SW 1271 (cell line): ENCODE measurements at places on chromosomes 1 and 21.

DNA sequence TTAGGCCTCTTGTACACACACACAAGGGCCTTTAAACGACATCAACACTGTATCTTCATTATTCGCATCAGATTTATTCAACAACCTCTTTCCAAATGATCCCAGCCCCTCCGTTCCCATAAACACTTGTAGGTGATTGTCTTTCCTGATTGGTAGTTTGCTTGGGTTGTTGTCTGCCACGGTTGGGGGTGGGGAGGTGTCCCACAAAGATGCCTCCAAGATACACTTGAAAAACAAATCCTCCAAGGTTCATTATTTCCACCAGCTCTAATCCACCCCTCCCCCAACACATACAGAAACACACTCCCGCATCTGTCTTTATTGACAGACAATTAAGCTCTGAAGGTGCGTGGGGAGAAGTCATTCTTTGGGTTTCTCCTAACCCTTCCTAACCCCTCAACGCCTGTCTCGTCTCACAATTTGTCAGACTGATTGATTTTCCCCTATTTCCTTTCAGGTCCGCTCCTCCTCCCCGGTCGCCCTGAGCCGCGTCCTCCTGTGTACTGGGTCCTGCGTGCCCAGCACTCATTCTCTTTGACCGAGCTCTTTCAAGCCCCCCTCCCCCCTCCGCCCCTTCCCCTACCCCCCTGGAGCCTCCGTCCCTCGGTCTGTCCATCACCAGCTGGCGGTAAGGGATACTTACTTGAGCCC is 1.4 kb downstream of the WDR26 start:
- DNase-seq = peak; percentile 18

DNA sequence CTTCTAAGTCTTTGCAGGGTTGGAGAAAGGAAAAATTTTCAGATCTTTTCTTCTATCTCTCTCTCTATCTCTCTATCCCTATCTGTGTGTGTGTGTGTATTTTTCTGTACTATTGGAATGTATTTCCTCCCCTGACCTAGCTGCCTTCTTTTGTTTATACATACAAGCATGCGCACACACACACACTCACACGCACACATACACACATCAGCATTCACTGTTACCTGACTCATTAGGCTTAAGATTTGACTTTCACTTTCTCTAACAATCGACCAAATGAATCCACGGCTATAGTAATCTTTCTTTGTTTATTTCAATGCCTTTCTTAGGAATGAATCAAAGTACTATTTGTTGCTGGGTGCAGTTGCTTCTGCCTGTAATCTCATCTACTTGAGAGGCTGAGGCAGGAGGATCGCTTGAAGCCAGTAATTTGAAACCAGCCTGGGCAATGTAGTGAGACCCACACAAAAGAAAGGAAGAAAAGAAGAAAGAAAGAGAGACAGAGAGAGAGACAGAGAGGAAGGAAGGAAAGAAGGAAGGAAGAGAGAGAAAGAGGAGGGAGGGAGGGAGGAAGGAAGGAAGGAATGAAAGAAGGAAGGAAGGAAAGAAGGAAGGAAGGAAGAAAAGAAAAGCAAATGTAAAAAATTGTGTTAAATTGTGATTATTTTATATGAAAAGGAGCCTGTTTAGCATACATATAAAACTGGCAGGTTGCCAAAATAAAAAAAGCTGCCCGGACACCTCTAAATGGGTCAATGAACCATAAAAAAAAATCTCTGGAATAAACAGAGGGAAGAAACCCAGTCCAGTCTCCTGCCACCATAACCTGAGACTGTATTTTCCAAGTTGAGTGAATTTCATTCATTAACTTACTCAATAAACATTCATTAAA is 206.8 kb downstream of the ZNF326 start:
- DNase-seq = no peak

DNA sequence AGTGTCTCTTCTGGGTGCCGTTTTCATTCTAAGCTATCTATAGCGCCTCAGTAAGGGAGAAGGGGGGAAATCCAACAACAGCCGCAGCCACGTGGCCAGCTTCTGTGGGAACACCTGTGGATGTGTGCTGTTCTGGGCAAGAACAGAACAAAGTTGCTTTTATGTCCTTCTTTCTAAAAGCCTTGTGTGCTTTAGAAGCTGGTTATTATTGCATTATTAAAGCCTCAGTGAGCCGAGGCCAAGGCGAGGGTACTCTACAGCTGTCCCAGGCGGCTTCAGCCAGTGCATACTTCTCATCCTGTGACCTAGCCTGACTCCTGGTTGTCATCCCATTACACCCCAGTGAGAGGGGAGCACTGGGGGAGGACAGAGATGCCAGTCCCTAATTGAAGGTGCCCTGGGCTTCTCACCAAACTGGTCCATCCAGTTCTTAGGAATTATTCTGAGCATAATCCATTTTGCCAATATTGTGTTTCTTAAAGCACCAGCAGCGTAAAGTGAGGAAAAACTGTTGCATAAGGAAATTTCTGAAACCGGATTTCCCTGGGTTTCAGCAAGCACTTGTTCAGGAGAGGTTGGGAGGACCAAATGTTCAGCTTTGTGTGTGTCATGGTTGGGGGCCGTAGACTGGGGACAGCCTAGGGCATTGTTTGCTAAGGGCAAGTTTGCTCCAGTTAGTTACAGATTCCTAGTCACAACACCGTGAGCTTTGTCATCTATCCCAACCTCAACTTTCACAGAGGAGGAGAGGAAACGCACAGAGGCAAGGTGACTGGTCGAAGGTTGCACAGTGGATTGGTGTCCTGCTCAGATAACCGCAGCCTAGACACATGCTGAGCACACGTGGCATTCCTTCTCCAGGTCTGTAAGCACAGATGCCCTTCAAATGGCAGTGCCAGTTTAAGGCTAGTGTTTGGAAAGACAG is 61.0 kb upstream of the ATP1A1 start:
- DNase-seq = no peak

GRCh38 chr1:242811092-242811840 is 286.8 kb upstream of the PLD5 start:
- no peak for DNase-seq

GRCh38 chr1:54249819-54250435 is 50.0 kb downstream of the MRPL37 start:
- peak; percentile 30 for DNase-seq

GRCh38 chr1:229928767-229929166 is 138.3 kb upstream of the GALNT2 start:
- no peak for DNase-seq

DNA sequence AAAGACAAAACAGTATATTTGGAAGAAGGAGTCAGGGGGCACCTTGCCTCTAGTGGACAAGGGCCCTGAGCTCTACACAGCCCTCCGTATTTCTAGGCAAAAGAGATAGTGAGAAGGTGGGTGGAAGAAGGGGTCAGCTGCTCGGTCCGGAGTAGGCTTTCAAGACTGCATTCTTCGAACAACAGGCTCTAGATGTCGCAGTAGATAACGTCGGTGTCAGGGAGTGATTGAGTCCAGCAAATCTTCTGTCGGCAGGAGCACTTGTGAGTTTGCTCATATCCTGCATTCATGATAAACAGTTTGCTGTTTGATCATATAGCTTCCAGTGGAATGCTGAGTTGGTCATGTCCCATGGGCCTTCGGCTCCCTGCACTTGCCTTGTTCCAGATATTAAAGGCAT is 36.8 kb downstream of the DIPK1A start:
- DNase-seq = no peak

GRCh38 chr1:210244746-210245367 is 12.3 kb downstream of the SERTAD4 start:
- no peak for DNase-seq

DNA sequence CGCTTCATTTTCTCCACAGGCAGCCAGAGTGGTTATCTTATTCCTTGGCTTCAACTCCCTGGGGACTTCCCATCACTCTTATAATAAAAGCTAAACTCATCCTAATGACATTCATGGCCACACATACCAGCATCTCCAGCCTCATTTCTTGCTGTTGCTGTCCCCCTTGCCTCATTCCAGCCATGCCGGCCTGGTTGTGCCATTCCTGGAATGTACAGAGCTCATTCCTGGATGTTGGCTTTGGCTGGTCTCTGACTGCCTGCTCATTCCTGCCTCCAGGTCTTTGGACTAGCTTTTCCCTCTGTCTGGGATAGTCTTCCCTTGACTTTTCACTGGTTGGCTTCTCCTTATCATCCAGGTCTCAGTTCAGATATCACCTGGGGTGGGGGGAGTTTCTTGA is 2.4 kb upstream of the PEF1 start:
- no peak for DNase-seq

DNA sequence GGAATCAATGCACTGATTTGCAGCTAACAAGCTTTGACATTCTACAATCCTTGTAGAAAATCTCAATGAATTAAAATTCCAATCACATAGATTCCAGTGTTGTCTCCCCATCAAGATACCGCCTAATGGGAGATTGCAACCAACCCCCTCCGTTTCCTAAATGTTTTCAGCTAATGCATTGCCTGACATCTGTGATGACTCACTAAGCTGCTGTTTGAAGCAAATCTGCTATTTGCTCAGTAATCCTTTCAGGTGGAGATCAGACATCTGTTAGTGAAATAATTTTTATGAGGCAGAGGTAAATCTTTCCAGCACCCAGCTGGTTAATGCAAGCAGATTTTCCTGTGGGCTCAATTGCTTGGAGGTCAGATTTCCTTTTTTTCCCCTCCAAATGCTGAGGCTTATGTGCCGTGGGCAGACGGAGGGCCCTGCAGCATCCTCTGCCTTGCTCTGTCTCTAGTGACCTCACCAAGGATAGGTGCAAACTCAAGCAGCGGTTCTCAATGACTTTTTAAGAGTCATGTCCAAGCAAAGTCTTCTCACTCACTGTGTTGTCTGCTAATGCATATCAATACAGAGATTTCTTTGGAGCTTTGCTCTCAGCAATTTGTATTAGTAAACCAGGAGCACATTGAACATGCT is 91.1 kb upstream of the RAB3GAP2 start:
- DNase-seq = no peak

GRCh38 chr1:202250982-202251381 is 57.4 kb downstream of the LGR6 start:
- no peak for DNase-seq

DNA sequence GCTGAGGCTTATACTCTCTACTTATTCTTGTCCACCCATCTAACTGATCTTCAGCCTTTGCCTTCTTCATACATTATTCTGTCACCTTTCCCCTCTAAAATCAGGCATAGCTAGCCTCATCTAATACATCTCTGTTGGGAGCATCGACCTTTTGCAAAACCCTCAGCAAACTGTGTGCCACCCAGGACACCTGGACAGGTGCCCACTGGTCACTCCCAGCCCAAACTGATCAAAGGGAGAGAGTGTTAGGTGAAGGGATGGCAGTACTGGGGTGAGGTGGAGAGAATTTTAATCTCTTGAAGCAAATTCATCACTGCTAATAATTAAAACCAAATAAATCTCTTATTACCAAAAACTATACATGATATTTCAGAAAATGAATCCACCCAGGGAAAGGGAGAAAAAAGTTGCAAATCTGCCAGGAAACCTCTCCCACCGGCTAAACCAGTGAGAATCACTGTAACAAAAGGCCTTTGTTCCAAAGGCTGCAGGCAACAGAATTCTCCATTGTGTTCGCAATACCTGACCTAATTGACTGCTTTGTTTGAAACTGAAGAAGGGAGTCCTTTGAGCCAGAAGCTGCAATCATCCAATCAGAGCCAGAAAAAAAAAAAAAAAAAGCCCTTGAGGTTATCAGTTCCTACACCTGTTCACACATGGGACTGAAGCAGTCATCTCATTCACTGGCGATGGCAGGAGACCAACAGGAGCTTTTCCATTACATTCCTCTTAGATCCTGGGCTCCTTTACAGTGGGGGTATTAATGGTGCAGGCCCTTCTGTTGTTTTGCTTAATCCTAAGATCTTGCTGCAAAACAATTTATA is 172.6 kb downstream of the APP start:
- no peak for DNase-seq
